ENCODE measurements at places on chromosomes 13 and 19.

GRCh38 chr13:77767413-77767812 lies 69.9 kb downstream of the SLAIN1 start:
- DNase-seq: no peak

GRCh38 chr19:3075605-3076431 lies 13.5 kb upstream of the TLE5 start:
- no peak for DNase-seq

DNA sequence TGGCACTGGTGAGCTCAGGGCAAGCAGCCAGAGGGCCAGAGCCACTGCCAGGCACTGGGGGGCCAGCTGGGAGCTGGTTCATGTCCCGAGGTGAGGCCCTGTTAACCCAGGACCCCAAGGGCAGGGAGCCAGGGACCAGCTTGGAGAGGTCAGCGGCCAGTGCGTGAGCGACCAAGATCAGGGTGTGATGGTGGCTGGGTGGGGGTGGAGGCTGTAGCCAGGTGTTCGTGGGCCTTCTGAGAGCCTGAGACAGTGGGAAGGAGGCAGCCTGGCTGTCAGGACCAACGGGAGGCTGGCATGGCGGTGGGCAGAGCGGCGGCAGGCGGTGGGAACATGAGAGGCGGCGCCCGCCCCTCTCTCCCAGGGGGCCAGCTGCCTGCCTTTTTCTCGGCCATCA lies 8.1 kb upstream of the KPTN start:
- no peak for DNase-seq

DNA sequence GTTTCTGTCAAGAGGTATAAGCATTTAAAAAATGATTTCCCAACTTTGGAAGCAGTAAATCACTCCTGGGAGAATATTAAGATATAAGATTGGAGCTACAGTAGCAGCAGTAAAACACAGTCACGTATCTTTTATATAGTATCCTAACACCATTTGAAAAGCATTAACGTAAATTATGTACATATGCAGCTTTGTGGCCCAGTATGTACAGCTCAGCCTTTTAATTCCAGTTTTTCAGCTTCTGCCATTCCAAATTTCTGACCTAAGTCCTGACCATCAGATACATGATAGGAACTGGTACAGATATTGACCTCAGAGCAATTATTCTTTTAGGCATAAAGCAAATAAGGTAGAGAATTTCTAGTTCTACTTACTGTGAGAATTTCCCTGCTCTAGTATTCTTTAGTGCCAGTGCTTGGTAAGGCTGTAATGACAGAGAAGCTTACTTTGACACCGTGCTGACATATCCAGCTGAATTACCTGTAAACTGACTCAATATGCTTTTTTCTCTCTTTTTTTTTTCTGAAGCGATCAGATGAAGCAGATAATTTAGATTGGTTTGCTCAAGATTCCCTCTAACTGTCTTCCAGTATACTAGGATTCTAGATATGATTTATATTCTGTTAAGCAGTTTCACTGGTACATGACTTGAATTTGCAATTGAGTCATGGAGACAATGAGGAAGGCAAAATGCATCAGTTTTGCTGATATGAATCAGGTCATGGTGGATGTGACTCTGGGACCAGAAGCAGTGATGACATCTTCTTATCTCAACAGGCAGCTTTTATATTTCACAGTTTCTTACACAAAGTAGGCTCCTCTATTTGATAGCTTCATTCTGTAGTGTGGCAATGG lies 703.6 kb downstream of the SLITRK6 start:
- DNase-seq: no peak

- no peak for DNase-seq
These were observed 22.0 kb downstream of the SIN3B start for GRCh38 chr19:16851031-16851712.

GRCh38 chr13:98189841-98190505 lies 12.9 kb upstream of the RNF113B start:
- no peak for DNase-seq
